ENCODE measurements at places on chromosomes 1 and 21. TPM values are rescaled to one million over a fixed set of nuclear protein-coding genes. Genes with fewer than 3 reads are reported as not detected.

GRCh38 chr21:41759926-41760325 lies 6.9 kb downstream of the RIPK4 start:
- no peak for DNase-seq

- no peak for DNase-seq
Observed at GRCh38 chr21:35563885-35564451, 496.4 kb downstream of the SETD4 start.

DNA sequence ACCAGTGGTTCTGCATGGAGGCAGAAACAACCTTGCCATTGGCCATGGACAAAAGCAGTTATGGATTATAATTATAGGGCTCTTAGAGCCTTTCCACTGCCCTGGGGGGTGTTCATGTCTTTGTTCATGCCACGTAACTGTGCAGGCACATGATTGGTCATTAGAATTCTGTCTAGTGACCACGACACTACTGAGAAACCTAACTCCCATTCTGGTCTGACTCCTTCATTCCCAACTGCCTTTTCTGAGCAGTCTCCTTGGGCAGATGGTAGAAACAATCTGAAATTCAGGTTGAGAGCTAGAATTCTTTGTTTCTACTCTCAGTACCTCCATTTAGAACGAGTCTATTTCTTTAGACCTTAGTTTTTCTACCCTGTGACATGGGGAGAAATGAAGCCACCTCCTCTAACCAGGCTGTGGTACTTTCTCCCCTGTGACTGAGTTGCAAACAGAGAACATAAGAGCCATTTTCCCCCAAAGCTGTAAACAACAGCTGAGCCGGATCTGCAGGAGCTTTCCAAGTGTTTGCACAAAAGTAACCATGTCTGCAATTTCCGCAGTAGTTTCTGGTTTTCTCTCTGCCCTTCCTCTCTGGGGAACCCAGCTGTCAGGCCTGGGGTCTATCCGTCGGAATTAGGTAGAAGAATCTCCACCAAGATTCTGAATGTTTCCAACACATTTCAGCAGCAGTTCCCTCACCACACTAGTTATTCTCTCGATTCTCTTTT lies 37.7 kb upstream of the IPO9 start:
- DNase-seq: no peak

GRCh38 chr1:1256956-1257871 lies 10.7 kb upstream of the C1QTNF12 start:
- no peak for DNase-seq

- DNase-seq: no peak
Observed at GRCh38 chr1:162701286-162701685, 69.0 kb downstream of the DDR2 start.

DNA sequence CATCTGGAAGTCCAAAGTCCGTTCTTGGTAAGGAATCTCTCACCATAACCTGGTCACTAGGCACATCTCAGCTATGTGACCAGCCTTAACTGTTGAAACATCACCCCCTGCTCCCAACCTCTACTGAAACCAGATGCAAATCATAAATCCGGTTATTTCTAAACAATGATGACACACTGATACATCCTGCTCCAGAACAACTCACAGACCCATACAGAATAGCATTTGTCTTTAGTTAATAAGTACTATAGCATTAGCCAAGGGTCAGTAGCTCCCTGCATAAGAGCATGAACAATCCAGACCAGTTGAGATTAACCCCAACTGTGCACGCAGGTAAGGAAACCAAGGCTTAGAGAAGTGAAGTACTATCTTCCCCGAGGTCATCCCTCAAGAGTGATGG lies 38.0 kb upstream of the KCTD3 start:
- no peak for DNase-seq

DNA sequence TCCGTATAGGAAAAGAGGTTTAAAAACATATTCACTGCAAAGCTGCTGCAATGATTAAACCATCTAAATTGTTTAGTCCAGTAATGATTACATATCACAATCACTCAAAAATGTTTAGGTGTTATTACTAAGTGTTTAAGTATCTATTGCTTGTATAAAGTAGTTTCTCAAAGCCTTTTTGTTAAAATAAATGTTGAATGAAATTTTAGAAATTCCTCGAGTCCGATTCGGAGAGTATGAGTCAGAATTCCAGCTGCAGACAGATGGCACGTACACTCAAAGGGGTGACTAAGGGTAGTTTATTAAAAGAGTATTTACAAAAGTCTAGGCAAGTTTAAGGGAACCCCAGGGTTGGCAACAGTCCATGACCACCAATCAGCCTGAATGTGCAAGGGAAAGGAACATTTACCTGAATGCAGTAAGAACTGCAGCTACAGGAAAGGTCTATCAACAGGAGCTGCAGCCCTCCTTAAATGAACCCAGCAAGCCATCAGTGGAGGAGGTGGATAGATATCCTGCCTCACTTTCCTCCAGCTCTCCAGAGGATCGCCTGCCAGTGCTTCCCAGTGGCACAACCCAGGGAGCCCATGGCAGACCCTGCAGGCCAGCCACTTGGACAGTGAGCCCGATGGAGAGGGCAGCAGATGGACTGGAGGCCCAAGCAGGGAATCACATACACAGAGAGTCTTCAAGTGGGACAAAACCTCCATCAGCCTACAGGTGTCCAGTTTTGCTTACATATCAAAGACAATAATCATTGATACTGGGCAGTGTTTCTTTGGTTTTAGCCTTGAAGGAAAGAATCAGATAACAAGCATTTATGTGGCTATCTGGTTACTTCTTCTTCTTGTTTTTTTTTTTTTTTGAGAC lies 92.1 kb upstream of the SLC44A3 start:
- DNase-seq: no peak

GRCh38 chr1:183273300-183273699 lies 87.2 kb downstream of the LAMC2 start:
- no peak for DNase-seq

Gene KCNJ10
- total RNA-seq: not detected

Gene KANK4
- not detected for total RNA-seq

Gene SGIP1
- total RNA-seq: 0.47 TPM

Gene CD34
- 21.9 TPM for total RNA-seq

Data from Peyer's patch (tissue), 4 donors.